ENCODE measurements at places on chromosomes 13 and 19.

- DNase-seq = no peak
Observed at GRCh38 chr19:51607077-51607476, 23.1 kb downstream of the SIGLEC5 start.

GRCh38 chr19:13207237-13207845 is 57.1 kb downstream of the IER2 start:
- no peak for DNase-seq

DNA sequence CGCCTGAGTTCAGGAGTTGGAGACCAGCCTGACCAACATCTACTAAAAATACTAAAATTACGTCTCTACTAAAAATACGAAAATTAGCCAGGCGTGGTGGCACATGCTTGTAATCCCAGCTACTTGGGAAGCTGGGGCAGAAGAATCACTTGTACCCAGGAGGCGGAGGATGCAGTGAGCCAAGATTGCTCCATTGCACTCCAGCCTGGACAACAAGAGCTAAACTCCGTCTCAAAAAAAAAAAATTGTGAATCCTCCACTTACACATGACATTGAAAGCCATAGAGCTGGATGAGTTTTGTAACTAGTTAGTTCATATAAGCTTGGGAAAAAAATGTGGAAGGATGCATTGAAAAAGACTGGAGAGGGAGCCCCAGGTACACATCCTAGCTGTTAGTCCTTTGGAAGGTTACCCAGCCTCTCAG is 452 bp upstream of the PSMD8 start:
- no peak for DNase-seq

GRCh38 chr13:37886879-37887278 is 17.3 kb upstream of the TRPC4 start:
- no peak for DNase-seq

DNA sequence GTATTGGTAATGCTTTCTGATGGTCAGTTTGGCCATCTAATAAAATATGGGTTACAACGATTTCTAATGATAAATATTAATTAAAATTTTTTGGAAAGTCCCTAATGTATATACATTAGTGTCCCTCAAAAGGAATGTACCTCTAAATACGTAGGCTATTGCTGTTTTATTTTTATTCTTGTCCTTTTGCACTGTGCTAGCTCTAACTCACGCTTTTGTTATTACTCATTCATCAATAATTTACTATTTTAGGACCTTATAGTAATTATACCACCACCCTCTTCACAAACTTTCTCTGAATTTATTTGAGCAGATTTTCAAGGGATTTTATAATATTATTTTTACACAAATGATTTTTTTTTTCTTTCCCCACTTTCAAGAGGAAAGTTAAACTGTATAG is 795.9 kb upstream of the PCDH9 start:
- DNase-seq = no peak

GRCh38 chr13:111255228-111255790 is 65.1 kb upstream of the TEX29 start:
- no peak for DNase-seq

GRCh38 chr13:40319699-40320579 is 346.5 kb downstream of the FOXO1 start:
- DNase-seq = no peak

DNA sequence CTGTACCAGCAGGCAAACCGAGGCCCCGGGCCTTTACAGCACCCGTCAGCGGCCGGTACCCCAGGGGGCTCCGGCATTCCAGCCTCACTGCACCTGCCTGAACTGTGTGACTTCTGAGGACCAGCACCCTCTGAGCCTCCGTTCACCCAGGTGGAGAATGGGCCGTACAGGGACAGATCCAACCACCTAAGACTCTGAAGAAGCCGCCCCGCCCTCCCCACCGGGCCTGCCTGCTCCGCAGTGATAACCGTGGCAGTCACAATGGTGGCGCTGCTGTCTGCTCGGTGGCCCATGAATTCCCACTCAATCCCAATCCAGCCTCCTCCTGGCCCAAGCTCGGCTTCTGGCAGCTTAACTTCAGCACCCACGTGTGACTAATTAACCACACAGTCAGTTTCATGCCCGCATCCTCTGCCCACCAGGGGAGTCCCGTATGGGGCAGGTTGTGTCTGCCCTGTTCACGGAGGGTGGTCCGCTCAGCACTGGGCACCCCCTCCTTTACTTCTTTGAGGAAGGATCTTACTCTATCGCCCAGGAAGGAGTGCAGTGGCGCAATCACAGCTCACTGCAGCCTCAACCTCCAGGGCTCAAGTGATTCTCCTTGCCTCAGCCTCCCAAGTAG is 3.4 kb downstream of the TCF3 start:
- no peak for DNase-seq

GRCh38 chr19:869245-870177 is 10.0 kb downstream of the CFD start:
- DNase-seq = peak; percentile 90

GRCh38 chr19:7858109-7858770 is 15.9 kb downstream of the PRR36 start:
- DNase-seq = no peak

DNA sequence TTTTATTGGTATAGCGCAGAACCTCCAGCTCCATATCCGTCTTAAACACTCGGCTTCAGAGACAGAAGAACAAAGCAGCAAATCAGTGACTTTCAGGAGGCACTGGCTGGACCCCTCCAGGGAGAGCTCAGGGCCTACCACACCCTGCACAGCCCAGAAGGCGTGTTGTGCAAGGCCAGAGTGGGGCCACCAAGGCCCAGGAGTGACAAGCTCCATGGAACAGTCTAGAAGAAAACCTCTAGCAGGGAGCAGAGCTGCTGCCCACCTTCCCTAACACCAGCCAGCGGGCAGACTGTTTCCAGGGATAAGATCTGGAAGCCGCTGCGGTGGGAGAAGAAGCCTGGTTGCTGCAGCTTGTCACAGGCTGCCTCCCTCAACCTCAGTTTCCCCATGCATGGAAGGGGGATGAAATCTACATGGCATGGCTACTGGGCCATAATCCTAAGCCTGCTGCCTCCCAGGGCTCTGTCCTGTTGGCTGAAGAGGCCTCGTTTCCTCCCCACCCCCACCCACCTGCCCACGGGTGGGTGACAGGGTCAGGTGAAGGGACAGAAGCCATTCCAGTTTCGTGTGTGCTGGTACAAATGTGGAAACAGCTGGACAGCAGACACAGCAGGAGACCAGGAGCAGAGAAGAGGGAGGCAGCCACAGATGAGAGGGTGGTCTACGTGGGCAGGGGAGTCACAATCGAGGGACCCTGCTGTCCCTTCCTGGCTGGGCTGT is 57.4 kb downstream of the PEPD start:
- no peak for DNase-seq

GRCh38 chr19:42455621-42456081 is 12.9 kb upstream of the CXCL17 start:
- DNase-seq = no peak

DNA sequence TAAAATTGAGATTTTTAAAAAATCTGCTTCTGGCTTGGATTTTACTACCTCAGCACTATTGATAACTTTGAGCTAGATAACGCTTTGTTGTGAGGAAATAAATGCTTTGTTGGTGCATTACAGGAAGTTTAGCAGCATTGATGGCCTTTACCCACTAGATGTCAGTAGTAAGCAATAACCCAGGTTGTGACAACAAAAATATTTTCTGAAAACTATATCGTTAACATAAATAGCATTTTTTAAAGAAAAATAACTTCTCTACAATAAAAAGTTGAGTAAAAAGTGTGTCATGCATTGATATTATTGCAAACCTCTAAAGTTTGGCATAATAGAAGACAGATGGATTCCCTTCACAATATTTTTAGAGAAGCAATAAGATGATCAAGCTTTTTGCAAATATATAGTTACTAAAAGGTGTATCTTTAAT is 1246.5 kb downstream of the UQCRFS1 start:
- no peak for DNase-seq

GRCh38 chr13:58991826-58992477 is 1171.8 kb downstream of the DIAPH3 start:
- DNase-seq = no peak

- DNase-seq = no peak
Observed at GRCh38 chr19:45306040-45306439, 16.6 kb downstream of the CKM start.

DNA sequence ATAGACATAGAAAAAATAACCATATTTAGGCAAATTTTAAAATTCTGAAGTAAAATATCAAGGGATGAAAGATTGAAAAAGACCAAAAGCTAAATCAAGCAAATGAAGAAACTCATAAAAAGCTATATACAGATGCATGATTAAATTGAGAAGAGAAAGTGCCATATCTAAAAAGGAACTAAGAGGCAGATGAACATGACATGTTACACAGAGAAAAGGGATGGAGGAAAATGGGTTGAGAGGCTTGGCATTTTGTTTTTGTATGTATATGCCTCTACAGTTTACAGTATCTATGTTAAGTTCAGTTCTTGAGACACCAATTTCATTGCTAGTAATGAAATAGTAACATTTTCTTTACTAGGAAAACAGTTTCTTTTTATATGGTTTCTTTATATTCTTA is 1507.4 kb upstream of the SPRY2 start:
- DNase-seq = no peak

DNA sequence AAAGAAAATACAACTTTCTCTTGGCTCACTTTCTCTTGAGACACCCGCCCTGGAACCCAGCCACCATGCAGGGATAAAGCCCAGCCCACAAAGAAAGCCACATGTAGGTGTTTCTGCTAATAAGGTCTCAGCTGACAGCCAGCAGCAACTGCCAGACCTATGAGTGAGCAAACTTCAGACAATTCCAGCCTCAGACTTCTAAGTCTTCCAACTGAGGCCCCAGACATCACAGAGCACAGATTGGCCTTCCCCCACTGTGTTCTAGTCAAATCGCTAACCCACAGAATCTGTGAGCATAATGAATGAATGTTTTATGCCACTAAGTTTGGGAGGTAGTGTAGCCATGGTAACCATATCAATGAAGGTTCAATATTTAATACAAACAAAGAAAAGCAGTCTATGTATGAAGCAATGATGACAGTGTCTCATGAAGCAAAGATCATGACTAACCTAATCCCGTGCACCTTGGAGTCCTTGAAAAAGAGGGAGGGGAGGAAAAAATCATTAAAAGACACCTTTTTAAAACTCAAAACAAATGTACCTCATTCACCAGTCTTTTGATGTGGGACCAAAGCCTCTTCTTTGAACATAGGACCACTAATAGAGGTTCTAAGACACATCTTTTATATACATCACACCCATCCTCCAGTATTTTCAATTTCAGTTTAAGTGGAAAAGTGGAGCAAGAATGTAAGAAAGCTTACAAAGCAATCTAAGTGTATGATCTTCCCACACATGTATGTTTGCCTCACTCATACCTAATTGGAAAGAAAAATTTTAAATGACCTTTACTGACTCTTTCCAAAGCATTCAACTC is 6.2 kb downstream of the MRPS31 start:
- DNase-seq = no peak

GRCh38 chr13:93953841-93954240 is 525.6 kb downstream of the DCT start:
- no peak for DNase-seq

- no peak for DNase-seq
Observed at GRCh38 chr13:23668562-23668961, 98.3 kb downstream of the TNFRSF19 start.

GRCh38 chr13:95703576-95703975 is 26.6 kb downstream of the DNAJC3 start:
- DNase-seq = no peak

- DNase-seq = no peak
Observed at GRCh38 chr13:28423010-28423409, 71.9 kb downstream of the FLT1 start.

DNA sequence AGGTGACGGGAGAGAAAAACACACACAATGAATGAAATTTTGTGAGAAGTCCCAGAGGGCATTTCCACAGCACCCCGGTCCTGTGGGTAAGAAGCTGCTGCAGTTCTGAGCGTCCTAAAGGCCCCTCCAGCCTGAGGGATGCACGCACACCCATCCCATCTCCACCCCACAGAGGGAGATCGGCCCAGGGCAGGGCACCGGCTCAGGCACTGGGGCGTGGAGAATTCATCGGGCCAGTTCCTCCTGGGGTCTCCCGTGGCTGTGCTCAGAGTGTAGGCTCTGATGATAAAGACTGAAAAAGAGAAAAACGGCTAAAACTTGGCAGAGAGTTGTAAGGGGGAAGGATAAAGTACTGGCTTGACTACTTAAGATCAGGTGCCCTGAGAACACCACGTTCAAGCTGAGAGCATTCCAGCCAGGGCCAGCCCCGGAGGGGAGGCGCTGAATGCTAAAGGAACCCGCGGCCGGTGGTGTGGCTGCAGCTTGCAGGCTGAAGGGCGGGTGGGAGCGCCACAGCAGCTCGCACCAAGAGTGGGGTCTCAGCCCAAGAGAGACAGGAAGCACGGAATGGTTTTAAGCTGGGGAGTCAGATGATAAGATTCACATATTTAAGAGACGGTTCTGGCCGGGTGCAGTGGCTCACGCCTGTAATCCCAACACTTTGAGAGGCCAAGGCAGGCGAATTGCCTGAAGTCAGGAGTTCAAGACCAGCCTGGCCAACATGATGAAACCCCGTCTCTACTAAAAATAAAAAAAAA is 121.9 kb upstream of the SPACA7 start:
- no peak for DNase-seq

DNA sequence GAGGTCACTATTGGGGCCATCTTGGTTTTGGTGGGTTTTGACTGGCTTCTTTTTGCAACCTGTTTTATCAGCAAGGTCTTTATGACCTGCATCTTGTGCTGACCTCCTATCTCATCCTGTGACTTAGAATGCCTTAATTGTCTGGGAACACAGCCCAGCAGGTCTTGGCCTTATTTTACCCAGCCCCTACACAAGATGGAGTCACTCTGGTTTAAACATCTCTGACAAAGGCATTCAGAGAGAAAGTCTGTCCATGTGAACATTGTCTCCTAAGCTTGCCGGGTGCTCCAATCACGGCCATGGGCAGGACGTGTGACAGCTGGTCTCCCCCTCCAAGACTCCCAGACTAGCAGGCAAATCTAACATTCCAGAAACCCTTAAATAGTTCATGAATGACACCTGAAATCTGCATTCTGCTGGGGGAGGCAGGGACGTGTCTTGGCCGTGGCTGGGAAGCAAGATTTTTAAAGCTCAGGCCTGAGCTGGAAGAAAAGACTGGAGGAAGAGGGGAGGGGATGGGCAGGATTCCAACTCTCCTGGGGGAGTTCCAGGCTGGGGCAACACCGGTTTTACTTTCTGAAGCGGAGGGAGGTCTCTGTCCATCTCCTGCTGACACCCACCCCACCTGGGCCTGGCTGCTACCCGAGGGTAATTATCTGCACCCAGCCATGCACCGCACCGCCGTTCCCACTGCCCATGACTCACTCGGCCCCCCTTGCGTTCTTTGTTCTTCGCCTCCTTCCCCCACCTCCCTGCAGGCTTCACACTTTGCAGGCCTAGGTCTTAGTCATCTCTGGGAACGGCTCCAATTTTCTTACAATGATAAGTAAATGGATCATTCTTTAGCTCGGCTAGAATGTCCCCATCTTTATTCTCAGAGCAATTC is 11.6 kb upstream of the OR1M1 start:
- peak; percentile 80 for DNase-seq

All from fibroblast of skin of left biceps (primary cell).